Upper lobe of right lung (tissue), 1 donor: ENCODE measurements at places on chromosomes 7 and 10. TPM values are rescaled to one million over a fixed set of nuclear protein-coding genes. Genes with fewer than 3 reads are reported as not detected.

CLRN3 gene
- total RNA-seq: not detected

CC2D2B gene
- total RNA-seq: 2.8 TPM

HYCC1 gene
- total RNA-seq: 47.7 TPM

DENND2A gene
- total RNA-seq: 26.2 TPM

ZNF25 gene
- 11.5 TPM for total RNA-seq

GATA3 gene
- total RNA-seq: 3.2 TPM

AKR1C2 gene
- 22.5 TPM for total RNA-seq

CALML5 gene
- not detected for total RNA-seq

ZMYND11 gene
- 82.3 TPM for total RNA-seq

PON1 gene
- 0.49 TPM for total RNA-seq

MYL7 gene
- 3.1 TPM for total RNA-seq

FXYD4 gene
- 1.1 TPM for total RNA-seq

C10orf62 gene
- total RNA-seq: not detected

OR2A42 gene
- not detected for total RNA-seq

PHYHIPL gene
- total RNA-seq: not detected

NEUROD6 gene
- not detected for total RNA-seq

TMEM254 gene
- total RNA-seq: 17.6 TPM

FZD1 gene
- total RNA-seq: 25.7 TPM

ABCB4 gene
- total RNA-seq: 0.41 TPM

CFAP69 gene
- total RNA-seq: 3.0 TPM

TAS2R5 gene
- 2.2 TPM for total RNA-seq

SGCE gene
- total RNA-seq: 74.1 TPM

IKZF1 gene
- total RNA-seq: 41.4 TPM
